ENCODE measurements at places on chromosomes 7 and 10.

DNA sequence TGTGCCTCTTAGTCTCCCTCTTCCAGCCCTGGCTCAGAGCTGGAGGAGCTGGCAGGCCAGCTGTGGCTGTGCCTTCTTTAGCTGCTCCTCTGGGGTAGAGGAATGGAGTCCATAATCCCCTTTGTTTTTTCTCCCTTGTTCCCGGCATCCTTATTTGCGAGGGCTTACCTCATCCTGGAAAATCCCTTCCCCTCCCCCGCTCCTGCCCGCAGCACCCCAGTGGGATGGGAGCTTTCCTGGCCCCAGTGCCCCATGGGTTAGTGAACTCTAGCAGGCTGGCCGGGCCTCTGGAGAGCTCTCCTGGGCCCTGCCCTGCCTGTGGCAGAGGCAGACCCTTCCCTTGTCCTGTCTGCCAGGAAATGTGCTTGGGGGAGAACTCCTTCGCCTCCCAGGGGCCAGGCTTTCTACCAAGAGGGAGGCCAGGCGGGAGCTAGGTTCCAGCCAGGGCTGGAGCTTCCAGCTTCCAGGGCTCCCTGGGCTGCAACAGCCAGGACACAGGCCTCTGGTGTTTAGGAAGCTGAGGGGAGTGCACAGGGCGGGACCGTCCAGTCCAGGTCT lies 16.5 kb upstream of the TRIM8 start:
- DNase-seq = no peak

DNA sequence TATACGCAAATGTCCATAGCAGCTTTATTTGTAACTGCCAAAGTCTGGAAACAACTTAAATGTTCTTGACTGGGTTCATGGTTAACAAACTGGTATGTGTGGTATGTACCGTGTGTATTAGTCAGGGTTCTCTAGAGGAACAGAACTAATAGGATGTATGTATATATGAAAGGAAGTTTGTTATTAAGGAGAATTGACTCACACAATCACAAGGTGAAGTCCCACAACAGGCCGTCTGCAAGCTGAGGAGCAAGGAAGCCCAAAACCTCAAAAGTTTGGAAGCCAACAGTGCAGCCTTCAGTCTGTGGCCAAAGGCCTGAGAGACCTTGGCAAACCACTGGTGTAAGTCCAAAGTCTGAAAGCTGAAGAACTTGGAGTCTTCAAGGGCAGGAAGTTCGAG lies 66.8 kb downstream of the TMEM168 start:
- no peak for DNase-seq

- DNase-seq = no peak
These were observed 665.1 kb upstream of the GALNT17 start for GRCh38 chr7:70466725-70467364.

DNA sequence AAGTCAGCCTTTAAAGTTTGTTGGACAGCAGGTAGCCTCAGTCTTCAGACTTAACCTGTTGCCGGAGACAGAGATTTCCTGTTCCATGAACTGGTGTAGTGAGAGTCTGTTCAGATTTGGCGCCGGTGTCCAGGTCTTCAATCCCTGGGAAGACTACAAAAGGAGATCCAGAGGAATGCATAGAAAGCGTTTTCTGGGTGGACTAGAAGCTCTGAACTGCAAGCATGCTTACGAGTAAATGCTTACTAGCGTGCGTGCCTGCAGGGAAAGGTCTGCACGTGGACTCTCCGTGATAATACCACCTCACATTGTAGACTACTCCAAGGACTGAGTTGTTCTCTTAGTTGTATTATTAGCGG lies 878 bp downstream of the GLRX3 start:
- DNase-seq = no peak
